NCI-H524 treated with DMSO at 0.1 percent for 48 hours (cell line): ENCODE measurements at places on chromosomes 7 and 10.

DNA sequence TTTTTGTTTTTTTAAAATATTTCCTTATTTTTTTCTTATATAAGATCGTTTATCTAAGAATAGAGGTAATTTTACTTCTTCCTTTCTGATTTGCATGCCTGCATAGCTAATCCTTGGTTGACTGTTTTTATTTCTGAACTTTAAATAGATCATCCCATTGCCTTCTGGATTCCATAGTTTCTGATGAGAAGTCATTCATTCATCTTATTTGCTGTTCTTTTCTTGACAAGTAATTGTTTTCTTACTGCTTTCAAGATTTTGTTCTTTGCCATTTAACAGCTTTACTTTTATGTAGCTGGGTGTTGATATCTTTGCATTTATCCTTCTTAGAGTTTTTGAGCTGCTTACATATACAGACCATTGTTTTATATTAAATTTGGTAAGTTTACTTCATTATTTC lies 437.9 kb downstream of the SDK1 start:
- DNase-seq: no peak

DNA sequence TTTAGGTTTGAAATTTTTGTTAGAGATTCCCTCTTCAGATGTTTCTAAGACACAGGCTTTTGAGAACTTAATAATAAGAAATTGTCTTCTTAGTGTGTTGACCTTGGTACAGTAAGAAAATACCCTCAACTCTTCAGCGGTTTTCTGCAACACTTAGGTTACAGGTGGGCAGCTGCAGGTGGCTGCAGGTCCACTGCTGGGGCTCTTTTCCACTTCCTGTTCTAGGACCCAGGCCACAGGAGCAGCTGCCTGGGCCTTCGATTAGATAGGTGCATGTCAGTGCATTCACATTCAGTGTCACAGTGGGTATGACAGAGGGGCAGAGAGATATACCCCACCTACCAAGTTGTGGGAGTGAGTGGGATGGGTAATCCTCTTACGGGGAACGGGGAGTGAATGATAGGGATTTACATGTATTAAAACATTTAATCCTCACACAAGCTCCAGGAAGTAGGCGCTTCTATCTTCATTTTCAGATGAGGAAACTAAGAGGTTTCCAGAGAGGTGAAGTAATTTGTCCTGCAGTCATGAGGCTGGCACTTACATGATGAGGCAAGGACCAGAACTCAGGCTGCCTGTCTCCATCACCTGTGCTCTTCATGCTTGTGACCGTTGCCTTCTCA lies 20.2 kb upstream of the SUV39H2 start:
- DNase-seq: peak; percentile 9

DNA sequence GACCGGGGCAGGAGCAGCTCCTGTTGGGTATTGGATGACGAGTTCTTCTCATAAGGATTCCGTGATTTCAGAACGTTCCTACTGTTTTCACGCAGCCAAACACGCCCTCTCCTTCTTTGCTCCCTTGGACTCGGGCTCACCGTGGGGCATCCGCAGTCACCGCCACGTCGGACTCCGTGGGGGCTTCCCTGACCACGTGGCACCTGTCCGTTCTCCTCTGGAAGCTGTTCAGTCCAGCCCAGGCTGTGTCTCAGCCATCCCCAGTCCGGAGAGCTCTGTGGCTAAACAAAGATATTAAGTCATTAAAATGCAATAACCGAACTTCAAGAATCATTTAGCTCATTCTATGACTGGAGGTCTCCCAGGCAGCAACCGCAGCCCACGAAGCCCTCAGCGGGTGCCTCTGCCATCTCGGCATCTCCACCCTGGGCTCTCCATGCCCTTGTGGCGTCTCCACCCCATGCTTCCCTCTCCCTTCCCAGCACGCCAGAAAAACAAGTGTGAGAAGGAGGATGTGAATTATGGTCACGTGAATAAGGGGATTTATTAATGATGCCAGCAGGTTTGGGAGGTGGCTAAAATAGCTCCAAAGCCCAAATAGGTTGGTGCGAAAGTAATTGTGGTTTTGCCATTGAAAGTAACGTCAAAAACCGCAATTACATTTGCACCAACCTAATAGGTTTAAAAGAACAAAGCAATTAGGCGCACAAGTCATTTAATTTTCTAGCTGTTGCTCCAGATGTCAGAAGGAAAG lies 224.6 kb upstream of the PPP2R2D start:
- no peak for DNase-seq

DNA sequence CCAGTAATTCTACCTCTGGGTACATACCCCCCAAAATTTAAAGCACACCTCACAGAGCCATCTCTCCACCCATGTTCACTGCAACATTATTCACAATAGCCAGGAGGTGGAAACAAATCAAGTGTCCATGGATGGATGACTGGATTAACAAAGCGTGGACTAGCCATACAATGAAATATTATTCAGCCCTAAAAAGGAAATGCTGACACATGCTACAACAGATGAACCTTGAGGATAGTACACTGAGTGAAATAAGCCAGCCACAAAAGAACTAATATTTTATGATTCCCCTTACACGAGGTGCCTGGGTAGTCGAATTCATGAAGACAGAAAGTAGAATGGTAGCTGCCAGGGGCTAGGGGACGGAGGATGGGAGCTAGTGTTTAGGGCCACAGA lies 31.1 kb upstream of the PTPRN2 start:
- no peak for DNase-seq

DNA sequence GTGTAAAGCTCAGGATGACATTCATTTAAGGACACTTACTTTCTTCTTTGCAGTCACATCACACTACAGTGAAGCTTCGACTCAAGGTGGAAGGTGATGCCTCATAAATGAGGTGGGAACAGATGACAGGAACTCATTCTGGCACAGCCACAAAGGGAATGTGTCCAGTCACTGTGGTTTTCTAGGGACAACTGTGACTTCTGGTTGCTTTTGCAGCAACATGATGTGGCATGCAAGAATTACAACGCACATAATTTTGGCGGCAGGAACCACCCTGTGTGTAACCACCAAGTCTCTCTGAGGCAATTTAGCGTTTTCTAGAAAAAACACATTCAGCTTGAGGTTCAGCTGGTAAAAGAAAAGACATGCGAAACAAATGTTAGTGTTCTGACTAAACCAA lies 32.0 kb upstream of the FERD3L start:
- DNase-seq: no peak
